Umbilical cord (tissue), 2 donors: ENCODE measurements at places on chromosomes 4 and X. TPM values are rescaled to one million over a fixed set of nuclear protein-coding genes. Genes with fewer than 3 reads are reported as not detected.

DNA sequence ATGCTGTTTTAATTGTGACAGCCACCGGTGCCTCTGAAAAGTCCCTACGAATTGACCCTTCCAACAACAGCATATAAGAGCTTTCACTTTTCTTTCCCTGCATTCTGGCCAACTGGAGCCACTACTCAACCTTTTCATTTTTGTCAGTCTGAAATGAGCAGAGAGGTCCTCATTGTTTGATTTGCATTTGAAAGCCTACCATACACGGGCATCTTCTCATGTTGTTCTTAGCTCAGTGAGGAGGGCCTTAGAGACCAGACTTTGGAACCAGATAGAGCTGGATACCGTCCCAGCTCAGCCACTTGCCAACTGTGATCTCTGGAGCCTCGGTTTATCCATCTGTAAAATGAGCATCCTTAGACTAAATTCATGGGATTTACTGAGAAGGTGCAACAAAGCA, 16.9 kb upstream of the TMSB4X start:
- no peak for DNase-seq

The EDNRA gene
- total RNA-seq = 35.4 TPM

DNA sequence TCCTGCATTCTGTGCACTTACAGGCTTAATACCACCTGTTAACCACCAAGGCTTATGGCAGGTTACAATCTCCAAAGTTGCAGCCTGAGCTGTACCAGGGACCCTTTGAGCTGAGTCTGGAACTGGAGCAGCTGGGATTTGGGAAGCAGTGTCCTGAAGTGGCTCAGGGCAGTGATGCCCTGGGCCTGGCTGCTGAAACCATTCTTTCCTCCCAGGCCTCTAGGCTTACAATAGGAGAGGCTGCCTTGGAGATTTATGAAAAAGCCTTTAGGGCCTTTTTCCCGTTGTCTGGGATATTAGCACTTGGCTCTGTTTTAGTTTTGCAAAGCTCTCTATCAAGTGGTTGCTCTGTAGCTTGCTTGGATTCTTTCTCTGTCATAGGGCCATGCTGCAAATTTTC, 154.3 kb upstream of the CASK start:
- peak; percentile 28 for DNase-seq

- peak; percentile 51 for DNase-seq
Measured at GRCh38 chrX:40176351-40177116, 78.8 kb upstream of the BCOR start.

GRCh38 chr4:152646221-152646620, 33.6 kb downstream of the TMEM154 start:
- DNase-seq = no peak

DNA sequence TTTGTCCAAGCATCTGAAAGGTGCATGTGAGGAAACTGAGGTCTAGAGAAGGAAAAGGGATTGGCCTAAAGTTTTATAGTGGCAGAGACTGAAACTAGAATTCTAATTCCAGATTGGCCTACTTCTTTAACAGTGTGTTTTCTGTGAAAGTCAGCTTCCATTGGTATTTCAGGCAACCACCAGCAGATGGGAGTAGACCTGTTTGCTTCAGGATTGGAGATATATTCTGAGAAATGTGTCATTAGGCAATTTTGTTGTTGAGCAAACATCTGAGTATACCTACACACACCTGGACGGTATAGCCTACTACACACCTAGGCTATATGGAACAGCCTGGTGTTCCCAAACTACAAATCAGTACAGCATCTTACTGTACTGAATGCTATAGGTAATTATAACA, 207.3 kb upstream of the RADX start:
- DNase-seq = no peak

- no peak for DNase-seq
Measured at GRCh38 chrX:4963432-4963831, 1250.0 kb upstream of the PRKX start.

The F11 gene
- not detected for total RNA-seq

- DNase-seq = peak; percentile 25
Measured at GRCh38 chr4:169571435-169571834, 40.9 kb downstream of the NEK1 start.

DNA sequence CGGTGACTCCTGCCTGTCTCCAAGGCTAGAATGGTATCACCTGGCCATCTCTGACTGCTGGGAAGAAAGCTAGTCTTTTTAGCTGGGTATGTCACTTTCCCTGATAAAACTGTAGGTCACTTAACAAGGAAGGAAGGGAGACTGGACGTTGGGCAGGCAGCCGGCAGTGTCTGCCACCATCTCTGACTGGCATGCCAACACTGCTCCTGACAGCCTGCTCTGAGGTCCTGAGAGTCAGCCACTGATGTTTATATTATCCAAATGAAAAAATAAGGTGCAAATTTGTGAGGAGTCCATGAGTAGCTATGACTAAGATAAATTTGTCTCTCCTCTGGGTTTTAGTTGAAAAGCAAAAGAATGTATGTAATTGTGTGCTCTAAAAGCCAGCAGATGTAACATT, 77.2 kb downstream of the SNX25 start:
- no peak for DNase-seq

The CXCL1 gene
- 56.1 TPM for total RNA-seq

GRCh38 chrX:54066841-54067240, 22.6 kb upstream of the PHF8 start:
- no peak for DNase-seq

The BBS7 gene
- 25.0 TPM for total RNA-seq

- DNase-seq = no peak
Measured at GRCh38 chr4:38004887-38005286, 44.7 kb downstream of the PTTG2 start.

The HGFAC gene
- 3.1 TPM for total RNA-seq
